ENCODE measurements at places on chromosomes 5 and 9.

DNA sequence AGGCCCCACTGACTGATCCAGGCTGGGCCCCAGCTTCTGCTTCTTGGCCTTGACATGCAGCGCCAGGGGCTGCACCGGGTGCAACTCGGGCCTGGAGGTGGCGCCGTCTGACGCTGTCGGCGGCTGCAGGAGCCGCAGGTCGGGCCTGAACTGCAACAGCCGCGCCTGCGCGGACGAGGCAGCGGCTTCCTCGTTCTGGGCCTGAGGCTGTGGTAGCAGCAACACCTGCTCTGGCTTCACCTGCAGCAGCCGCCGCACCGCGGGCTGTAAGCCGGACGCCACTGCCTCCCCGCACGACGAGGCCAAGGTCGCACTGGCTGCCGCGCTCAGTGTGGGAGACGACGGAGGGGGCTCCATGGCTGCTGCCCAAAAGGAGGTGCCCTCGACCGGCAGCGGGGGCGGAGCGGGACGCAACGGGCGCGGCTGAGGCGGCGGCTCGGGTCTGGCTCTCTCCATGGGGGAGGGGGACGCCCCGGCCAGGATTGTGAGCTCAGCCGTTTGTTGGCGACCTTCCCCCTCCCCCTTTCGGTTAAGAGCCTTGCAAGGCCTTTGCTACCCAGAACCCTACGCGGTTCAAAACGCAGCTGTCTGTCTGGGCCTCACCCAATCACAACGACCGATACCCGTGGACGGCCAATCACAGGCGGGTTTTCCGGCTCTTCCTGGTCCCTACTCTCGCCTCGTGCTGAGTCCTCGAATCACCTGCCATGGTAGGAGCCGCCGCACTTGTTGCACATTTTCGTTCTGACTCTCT lies 438 bp downstream of the SOX30 start:
- DNase-seq = peak; percentile 92

- DNase-seq = peak; percentile 91
These were observed at the start of gene OCLN for GRCh38 chr5:69492391-69492922. TSS of gene OCLN (plus strand) at chr5:69492790. CDS start at chr5:69504245, 11,455 bp downstream.

- DNase-seq = no peak
These were observed 30.6 kb downstream of the SYK start for GRCh38 chr9:90832261-90832660.

DNA sequence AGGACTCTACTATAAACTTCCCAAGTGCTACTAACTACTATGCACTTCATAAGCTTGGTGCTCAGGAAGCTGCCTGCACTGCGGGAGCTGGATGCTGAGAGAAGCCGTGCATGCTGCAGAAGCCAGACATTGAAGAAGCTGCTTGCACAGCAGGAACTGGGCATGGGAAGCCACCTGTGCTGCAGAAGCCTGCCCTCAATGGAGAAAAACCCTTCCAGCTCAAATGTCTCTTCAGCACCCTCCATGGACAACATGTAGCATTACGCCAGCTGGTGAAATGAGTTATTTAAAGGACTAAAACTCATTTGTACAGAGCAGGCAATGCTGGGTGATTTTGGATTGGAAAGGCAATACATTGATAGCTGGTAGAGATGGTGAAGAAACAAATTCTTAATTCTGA lies 247.2 kb downstream of the KIF4B start:
- no peak for DNase-seq

DNA sequence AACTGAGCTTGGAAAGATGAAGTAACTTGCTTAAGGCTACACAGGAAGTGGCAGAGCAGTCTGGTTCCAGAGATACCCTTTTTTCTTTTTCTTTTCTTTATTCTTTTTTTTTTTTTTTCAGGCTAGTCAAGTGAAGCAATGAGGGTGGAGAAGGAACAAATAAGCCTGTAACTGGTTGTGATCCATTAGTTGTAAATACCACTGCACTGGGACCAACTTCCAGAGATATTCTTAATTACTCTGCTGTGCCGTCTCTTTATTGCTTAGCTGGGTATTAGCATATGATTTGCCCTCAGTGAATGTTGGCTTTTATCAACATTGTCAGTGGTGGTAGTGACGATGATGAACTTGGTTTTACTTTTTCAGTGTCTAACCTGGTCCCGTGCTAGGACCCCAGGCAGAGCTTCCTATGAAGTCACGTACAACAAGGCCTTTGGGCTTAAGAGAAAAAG lies 26.7 kb downstream of the LNPEP start:
- no peak for DNase-seq

GRCh38 chr9:69797675-69798074 lies 22.9 kb upstream of the CFAP95 start:
- no peak for DNase-seq

- no peak for DNase-seq
These were observed 42.9 kb downstream of the FEM1C start for GRCh38 chr5:115501464-115502210.

- DNase-seq = no peak
These were observed 45.2 kb upstream of the GLIPR2 start for GRCh38 chr9:36091026-36091953.

DNA sequence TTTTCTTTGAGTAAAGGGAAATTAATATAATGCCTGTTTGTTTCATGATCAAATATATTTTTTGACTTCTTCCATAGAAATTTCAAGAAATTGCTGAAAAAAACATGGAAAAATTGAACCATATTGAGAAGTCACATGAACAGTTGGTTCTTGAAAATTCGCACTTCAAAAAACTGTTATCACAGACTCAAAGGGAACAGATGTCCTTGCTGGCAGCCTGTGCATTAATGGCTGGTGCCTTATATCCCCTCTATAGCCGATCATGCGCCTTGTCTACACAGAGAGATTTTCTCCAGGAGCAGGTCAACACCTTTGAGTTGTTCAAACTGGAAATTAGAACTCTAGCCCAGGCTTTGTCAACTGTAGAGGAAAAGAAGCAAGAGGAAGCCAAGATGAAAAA lies 191.4 kb downstream of the CCDC171 start:
- no peak for DNase-seq

DNA sequence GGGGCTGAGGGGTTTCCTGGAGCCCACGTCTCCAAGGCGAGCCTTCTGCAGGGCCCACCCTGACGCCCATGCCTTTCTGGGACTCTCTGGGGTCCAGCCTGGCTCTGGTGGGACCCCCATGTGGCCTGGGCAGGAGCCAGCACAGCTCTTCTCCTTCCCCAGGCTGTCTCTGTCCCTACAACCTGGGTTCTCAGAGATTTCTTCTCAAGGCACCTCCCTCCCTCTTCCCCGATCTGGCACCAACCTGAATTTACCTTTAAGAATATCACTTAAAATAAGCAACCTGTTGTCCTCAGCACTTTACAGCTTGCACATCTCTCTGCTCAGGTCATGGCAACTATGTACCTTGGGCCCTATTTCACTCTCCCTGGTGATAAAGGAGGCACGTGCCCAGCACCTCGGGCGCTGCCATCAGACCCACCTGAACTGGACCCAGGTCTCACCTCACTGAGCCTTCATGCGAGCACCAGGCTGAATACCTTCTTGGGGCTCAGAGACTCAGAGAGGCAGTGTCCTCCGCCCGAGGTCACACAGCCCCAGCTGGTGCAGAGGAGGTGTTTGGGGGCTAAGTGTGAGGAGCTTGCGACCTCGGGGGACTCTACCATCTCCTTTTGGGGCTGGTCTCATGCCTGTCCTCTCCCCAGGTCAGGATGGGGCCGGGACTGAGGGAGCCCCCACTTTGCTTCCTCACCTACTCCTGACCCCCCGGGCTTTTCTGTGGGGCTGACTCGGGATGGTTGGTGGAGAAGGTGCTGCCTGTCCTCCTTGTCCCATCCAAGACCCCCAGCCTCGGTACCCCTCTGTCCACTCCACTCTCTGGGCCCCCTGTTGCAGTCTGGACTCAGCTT lies 217.7 kb downstream of the C9orf50 start:
- no peak for DNase-seq

GRCh38 chr5:87311405-87312279 lies 44.0 kb downstream of the RASA1 start:
- DNase-seq = no peak

- DNase-seq = peak; percentile 10
These were observed 71.5 kb downstream of the IL6ST start for GRCh38 chr5:55923177-55923771.

GRCh38 chr5:177473443-177474001 lies at the start of gene DBN1:
TSS of gene DBN1 (minus strand) at chr5:177473634. CDS start at chr5:177473521, 113 bp downstream.
- peak; percentile 54 for DNase-seq

DNA sequence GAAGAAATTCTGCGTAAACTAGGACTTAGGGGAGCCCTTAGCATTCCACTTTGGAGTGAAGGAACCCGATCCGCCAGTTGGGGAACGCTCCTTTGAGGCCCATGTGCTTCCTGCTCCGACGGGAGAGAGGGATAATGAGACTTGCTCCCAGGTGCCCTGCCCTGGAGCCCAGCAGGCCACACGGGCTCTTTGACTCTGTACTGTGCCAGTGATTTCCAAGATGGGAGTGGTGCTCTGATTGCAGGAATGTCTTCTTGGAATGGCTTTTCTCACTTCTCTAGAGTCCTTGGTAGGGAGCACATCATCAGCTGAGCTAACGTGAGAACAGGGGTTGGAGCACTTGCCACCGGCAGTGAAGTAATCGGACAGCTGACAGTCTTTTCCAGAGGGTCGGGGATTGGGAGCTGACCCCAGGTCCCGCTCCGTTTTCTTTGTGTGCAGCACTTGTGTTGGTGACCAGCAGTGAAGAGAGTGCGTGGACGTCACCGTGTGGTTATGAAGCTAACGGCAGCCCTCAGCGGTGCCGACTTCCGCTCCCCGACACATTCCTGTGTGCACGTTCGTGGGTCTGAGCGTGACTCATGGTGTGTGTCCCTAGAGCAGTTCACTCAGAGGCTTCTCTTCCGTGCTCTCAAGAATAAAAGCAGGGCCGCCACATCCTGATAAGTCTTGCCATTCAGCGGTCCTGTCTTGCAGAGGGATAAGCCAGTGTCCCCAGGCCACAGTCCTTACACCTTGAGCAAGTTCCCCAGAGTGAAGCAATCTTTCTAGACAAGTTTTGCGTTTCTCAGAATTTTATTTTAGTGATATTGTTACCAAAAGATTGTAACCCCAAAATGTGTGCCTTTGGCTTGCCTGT lies 25.6 kb downstream of the ABL1 start:
- peak; percentile 66 for DNase-seq

DNA sequence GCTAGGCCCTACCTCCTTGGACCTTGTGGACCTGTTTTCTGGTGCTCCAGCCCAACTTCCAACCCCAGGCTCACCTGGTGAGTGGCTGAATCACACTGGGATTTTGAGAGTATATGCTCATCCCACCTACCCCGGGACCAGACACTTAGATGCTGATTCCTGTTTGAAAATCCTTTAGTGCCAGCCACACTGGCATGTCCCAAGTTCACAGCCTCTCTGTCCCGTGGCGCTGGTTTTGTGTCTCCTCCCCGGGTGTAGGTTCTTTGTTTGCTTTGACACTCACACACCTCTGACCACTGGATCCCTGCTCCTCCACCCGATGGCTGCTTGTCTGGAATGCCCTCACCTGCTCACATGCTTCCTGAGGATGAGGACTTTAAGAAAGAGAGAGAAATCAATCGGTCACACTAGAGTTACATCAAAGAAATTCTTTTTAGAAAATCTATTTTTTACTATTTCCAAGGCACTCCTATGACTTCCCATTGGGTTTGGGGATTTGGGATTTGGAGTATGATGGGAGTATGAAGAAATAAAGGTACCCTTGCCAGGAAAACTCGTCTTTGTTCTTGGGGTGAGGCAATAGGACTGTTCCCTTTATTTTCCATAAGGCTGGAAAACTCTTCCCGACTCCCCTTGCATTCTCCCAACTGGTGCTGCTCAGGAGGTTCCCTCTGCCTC lies 7.3 kb upstream of the SLC25A48 start:
- DNase-seq = no peak

DNA sequence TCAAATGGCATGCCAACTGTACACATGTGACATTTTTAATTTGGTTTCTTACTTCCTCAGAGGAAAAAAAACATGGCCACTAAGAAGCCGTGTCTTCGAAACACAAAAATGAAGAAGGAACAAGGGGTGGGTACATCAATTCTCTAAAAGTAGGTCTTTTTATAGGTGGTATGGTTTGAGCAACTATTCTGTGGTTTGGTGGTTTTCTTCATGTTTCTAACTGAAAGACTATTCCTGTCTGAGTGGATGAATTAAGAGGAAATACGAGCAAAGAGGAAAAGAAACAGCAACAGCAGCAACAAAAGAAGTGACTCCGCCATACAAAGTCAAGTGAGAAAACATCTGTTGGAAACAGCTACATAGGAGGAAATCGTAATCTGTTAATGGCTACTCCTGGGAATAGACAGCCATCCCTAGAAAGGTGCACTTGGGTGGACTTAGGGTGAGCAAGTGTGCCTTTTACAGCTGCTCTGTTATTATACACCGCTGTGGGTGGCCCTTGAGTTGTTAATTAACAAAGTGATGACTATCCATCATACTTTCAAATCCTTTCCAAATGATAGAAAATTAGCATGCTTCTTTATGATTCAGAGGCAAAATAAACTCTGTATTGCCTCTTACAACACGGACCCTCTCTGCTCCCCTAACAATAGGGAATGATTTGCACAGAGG lies 575.8 kb downstream of the TLE1 start:
- no peak for DNase-seq

- DNase-seq = no peak
These were observed 175.8 kb upstream of the GAS1 start for GRCh38 chr9:87122947-87123685.

DNA sequence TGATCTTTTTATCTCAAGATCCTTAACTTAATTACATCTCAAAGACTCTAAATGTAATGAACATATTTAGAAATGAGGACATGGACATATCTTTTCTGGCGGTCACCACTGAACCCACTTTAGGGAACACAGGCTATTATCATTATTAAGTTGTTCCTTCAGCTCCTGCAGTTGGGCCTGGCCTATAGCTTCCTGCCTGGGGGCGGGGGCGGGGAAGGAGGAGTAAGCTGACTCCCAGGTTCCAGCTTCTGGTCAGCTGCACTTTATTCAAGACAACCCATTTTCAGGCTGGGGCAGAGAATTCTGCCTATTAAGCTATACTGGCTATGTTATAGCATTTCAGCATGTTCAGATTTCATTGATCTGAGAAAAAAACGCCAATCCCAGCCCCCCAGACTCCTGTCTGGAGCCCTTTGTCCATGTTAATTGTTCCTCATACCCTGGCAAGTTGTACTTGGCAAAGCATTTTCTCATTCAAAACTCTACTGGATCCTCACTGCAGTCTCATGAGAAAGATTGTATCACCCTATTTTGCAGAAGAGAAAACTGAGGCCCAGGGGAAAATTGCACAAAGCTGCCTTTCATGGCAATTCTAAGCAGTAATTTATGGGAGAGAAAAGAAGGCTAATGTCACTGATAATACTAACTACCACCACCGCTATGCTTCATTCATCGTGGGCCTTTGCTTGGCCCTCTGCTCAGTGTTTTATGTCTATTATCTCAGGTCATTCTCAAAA lies 25.1 kb downstream of the COL15A1 start:
- DNase-seq = no peak

GRCh38 chr9:130866474-130866965 lies 30.1 kb downstream of the QRFP start:
- no peak for DNase-seq

GRCh38 chr9:81833563-81834345 lies 94.5 kb upstream of the SPATA31D4 start:
- DNase-seq = no peak

- no peak for DNase-seq
These were observed 21.5 kb downstream of the GFPT2 start for GRCh38 chr5:180331647-180331950.
